Stimulated activated CD4-positive, alpha-beta T cell treated with anti-CD3 and anti-CD28 coated beads, Interleukin-15, amount 100 ng/mL, for 1 hour (primary cell): ENCODE measurements at places on chromosomes 7 and 10.

DNA sequence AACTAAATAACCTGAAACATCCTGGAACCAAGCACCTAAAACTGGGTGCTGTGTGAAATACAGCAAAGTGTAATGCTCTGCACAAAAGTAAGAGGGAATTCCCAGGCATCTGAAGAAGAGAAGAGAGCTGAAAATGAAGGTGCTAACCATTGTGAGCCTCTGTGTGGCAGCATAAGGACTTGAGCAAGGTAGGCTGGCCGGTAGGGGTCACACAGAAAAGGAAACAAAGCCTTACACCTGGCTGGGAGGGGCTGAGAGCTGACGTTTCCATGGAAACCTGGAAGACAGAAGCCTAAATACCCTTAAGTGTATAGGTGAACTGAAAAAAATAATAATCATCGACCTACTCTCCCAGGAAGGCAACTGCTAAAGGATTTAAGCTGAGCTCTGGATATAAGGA lies 48.6 kb downstream of the CUL1 start:
- DNase-seq, result no peak

- DNase-seq, result no peak
These were observed 4.0 kb downstream of the CDHR1 start for GRCh38 chr10:84198206-84198915.

- DNase-seq, result no peak
These were observed 36.7 kb upstream of the EFCAB10 start for GRCh38 chr7:105618016-105618296.

GRCh38 chr7:106736508-106737201 lies 75.7 kb upstream of the CCDC71L start:
- DNase-seq, result no peak

DNA sequence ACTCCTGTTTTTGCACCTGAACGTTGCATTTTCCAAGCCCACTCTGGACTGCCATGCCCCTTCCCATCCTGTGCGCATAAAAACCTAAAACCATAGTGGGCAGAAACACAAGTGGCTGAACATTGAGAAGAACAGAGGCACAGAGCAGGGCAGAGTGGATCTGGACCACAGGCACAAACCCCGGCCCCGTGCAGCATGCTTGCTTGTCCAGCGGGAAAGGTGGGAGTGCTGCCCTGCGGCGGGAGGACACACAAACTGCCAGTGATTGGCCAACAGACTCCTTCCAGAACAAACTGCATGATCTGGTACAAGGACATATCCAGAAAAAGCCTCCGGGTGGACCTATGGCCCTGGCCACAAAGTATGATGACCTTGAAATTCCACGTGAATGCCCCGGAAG lies 42.5 kb upstream of the ADARB2 start:
- no peak for DNase-seq

- no peak for DNase-seq
These were observed 19.6 kb upstream of the ELFN1 start for GRCh38 chr7:1650363-1651030.

GRCh38 chr7:1503390-1503789 lies 799 bp downstream of the INTS1 start:
- no peak for DNase-seq

DNA sequence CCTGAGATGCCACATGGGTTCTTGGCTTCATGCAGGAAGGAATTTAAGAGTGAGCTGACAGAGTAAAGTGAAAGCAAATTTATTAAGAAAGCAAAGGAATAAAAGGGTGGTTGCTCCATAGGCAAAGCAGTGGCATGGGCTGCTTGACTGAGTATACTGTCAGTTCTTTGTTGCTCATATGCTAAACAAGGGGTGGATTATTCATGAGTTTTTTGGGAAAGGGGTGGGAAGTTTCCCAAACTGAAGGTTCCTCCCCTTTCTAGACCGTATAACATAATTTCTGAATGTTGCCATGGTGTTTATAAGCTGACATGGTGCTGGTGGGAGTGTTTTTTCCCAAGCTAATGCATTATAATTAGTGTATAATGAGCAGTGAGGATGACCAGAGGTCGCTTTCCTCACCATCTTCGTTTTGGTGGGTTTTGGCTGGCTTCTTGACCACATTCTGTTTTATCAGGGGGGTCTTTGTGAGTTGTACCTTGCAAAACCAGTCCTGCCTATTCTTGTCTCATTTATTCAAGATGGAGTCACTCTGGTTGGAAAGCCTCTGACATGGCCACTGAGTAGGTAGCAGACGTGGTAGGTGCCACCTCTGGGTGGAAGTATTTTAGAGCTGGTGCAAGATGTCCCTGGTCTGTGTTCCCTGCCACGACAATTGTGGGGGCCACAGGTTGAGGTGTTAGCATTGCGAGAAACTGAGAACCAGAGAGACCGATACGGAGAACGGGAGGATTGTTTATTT lies 107.5 kb upstream of the SDK1 start:
- no peak for DNase-seq

DNA sequence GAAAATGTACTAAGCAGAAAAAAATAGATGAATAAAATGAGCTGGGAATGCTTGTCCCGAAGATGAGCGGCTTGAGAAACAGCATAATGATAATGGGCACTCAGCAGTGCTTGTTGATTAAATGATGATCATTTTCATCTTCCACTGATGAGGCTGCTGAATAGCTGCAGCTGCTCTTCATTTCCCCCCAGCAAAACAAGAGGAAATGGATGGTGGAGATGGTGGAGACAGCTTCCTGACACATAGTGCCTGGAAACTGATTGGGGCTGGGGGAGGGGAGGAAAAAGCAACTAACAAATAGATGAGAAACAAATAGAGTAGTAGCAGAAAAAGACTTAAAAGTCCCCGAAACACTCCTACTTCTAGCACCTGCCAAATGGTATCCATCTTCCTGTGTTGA lies 41.4 kb downstream of the MRC1 start:
- DNase-seq, result no peak

DNA sequence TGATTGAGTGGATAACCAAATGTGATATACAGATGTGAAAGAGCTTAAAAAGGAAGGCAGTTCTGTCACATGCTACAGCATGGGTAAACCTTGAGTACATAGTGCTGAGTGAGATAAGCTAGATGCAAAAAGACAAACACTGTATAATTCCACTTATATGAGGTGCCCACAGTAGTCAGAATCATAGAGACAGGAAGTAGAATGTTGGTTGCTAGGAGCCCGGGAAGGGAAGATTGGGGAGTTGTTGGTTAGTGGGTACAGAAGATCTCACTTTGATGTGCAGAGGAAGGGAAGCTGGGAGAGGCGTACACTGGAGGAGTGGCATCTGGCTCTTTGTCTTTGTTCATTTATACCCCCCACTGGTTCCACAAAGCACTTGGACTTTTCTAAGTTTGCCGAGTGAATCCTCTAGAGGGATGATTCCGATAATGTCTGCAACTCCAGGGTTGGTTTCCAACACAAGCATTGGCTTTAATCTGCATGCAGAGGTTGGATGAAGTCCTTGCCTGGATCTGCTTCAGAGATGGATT lies 39.5 kb downstream of the TSPAN14 start:
- no peak for DNase-seq
